ENCODE measurements at places on chromosomes 2 and 18.

DNA sequence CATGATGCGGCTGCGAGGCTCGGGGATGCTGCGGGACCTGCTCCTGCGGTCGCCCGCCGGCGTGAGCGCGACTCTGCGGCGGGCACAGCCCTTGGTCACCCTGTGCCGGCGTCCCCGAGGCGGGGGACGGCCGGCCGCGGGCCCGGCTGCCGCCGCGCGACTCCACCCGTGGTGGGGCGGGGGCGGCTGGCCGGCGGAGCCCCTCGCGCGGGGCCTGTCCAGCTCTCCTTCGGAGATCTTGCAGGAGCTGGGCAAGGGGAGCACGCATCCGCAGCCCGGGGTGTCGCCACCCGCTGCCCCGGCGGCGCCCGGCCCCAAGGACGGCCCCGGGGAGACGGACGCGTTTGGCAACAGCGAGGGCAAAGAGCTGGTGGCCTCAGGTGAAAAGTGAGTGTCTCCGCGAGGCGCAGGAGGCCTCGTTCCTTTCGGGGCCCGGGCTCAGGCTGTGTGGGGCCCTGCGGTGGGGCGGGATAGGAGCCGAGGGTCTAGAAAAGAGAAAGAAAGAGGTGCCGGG, 520 bp downstream of the GLS start:
- no peak for DNase-seq

DNA sequence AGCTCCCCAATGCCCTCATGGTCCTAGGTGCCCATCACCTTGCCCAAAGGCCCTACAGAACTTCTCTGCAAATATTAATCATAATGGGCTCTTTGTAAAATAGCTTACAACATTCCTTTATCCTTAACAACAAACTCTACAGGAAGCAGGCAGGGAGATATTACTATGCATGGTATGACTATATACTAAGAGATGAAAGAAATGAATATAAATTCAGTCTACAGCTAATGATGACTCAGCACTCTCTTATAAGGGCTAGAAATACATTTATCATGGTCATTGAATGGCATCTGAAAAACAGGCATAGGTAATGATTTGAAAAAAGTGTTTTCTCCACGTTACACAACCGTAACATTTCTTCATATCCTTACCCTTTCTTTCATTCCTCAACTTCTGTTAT, 254.8 kb upstream of the DSEL start:
- no peak for DNase-seq

DNA sequence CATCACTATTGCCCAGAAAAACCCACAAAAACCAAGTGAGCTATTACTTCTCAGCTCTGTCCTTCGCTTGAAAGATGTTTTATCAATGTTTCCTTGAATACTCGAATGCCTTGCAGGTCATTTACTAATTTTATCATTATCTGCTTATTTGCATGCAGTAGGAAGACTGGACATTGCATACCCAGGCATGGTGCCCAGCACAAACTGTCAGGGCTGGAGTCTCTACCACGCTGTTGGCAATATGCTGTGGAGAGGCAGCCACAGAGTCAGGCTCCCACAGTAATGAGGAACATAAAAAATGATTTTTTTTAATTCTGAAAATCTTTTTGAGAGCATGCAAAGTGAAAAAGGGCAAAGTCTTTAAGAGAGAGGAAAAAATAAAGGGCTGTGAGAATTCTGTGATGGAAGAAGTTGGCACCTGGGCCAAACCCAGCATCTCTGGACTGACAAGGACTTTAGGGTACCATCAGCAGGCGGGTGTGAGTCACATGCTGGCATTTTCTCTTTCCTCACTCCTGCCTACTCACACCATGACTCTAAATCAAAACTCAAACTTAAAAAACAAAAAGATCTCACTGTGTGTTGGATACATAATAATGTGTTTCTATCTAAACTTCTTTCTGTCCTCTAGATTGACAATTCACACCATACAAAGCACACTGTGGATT, 709.8 kb upstream of the FANCL start:
- DNase-seq = no peak

DNA sequence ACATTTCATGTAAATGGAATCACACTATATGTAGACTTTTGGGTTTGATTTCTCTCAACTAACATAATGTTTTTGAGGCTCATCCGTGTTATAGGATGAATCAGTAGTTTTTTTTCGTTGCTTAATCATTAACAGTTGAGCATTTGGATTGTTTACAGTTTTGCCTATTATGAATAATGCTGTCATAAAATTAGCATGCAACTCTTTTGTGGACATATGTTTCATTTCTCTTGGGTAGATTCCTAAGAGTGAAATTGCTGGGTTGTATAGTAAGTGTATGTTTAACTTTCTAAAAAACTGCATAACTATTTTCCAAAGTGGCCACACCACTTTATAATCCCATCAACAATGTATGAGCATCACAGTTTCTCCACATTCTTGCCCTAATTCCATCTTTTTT, 7.7 kb upstream of the RHBDD1 start:
- no peak for DNase-seq

- no peak for DNase-seq
These were observed 518.2 kb downstream of the NRXN1 start for GRCh38 chr2:50513724-50514123.

GRCh38 chr18:63292831-63293683, 26.5 kb downstream of the BCL2 start:
- peak; percentile 81 for DNase-seq

DNA sequence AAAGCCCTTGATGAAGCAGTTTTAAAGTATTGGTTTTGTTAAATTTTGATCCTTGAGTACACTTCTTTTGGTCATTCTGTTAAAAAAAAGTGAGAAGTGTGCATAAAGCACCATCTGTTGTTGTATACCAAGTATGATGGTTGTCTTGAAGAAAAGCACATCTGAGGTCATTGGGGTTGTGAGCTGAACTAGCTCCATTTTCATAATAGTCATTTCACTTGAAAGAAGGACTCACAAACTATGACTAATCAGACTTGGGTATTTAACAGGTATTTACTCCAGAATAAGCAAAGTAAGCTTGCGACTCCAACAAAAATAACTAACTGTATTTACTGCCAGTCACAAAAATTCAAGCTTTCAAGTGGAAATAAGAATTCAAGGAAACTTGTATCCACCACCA, 35.1 kb downstream of the CHN1 start:
- DNase-seq = no peak
